Dermis blood vessel endothelial cell (primary cell): ENCODE measurements at places on chromosomes 3 and 15. TPM values are rescaled to one million over a fixed set of nuclear protein-coding genes. Genes with fewer than 3 reads are reported as not detected.
A peak's percentile ranks its signal among the peaks of the same experiment; 100 is the strongest.

Gene HESX1
- 0.34 and 0.47 TPM in 2 replicates for total RNA-seq

Gene KCNMB2
- not detected in 2 replicates for total RNA-seq

Gene GOLGA6L4
- 1.7 and 2.0 TPM in 2 replicates for total RNA-seq

Gene SPINK8
- not detected in 2 replicates for total RNA-seq

Gene P2RY14
- total RNA-seq, result not detected in 2 replicates

Gene BNC1
- total RNA-seq, result 0.56 and 0.85 TPM in 2 replicates

Gene CCR2
- not detected in 2 replicates for total RNA-seq

Gene ERICH6
- total RNA-seq, result not detected in 2 replicates

Gene ACP3
- total RNA-seq, result not detected in 2 replicates

Gene NANOGP8
- not detected in 2 replicates for total RNA-seq

Gene TRH
- not detected in 2 replicates for total RNA-seq

Gene CAMKV
- total RNA-seq, result not detected in 2 replicates

DNA sequence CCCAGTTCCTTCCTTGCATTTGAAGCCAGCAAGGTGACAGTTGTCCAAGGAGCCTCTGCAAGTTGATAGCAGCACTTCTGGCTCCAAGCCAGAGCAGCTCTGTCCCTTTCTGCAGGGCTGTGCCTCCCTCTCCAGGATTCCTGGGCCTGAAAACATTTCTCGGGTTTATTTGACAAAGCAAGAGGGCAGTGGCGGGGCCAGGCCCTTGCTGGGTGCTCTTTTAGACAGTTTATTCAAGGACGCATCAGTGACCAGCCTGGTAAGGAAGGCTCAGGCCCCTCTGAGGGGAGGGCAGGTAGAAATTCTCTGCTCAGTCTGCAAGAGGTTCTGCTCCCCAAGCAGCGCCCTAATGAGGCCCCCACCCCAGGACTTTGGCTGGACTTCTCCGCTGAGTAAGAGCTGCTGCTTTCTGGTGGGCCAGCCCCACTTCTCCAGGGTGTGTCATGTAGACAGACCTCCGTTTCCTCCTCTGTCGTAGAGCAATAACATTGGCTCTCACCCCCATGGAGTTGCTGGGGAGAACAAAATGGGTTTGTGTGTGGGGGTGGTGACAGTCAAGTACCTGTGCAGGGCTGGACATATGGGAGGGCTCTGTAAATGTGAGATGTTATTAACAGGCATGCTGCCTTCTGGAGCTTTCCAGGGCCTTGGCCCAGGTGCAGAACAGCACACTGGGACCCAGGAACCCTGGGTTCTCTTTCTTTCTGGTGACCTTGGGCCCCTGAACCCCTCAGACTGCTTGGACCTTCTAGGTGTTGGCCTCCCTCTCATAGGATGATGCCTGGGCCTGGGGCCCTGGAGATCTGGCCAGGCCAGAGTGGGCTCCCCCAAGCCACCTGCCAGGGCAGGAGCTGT is 146.2 kb upstream of the TLE3 start:
- no peak for DNase-seq

- DNase-seq, result no peak
Measured at GRCh38 chr3:157566596-157566995, 63.4 kb upstream of the VEPH1 start.

- DNase-seq, result no peak
Measured at GRCh38 chr3:173663696-173664111, 266.2 kb downstream of the NLGN1 start.

GRCh38 chr3:81198756-81199155 is 562.7 kb downstream of the GBE1 start:
- DNase-seq, result no peak

- DNase-seq, result no peak
Measured at GRCh38 chr3:144437989-144438388, 466.4 kb downstream of the DIPK2A start.

- DNase-seq, result no peak
Measured at GRCh38 chr3:64056606-64057180, 33.4 kb upstream of the PSMD6 start.

DNA sequence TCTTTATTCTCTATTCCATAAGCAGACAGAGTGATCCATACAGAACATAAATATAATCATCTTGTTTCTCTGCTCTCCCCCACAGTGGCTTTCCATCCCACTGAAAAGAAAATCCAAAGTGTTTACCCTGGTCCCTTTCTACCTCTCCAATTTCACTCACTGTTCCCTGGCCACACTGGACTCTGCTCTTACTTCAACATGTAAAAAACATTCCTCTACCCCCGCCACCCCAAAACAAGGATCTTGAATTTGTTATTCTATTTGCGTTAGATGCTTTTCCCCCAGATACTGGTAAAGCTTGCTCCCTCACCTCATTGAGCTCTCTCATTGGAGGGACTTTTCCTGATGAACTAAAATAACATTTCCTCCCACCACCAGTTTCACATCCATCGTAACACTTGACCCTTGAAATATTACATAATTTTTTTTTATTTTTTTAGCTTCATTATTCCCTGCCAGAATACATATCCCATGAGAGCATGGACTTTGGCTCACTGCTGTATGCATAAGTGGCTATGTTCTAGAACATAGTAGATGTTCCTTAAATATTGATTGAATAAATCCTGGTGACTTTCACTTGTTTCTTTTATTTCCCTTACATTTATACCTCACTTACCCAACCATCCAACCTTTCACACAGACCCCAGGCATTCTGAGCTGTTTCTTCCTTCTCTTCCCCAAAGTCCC is 162.7 kb upstream of the MEIS2 start:
- no peak for DNase-seq

GRCh38 chr15:69973102-69973714 is 124.5 kb downstream of the TLE3 start:
- peak; percentile 44 for DNase-seq

DNA sequence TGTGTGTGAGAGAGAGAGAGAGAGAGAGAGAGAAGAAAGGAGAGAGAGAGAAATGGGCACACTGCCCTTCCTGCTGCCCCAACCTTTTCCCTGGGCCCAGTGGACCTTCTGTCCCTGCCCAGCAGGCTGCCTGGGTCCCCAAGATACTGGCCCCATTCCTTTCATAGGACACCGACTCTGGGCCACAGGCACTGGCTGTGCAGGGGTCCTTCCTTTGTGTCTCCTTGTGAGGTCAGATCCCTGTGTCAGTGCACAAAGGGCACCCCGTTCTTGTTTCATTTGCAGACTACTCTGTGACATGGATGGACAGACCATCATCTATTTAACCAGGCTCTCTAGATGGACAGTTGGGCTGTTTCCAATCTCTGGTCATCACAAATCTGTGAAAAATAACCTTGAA is 21.3 kb upstream of the KLF13 start:
- DNase-seq, result no peak

GRCh38 chr3:101941318-101942040 is 92.2 kb downstream of the NFKBIZ start:
- peak; percentile 28 for DNase-seq

GRCh38 chr3:58121183-58121582 is 89.6 kb downstream of the DNASE1L3 start:
- DNase-seq, result no peak

DNA sequence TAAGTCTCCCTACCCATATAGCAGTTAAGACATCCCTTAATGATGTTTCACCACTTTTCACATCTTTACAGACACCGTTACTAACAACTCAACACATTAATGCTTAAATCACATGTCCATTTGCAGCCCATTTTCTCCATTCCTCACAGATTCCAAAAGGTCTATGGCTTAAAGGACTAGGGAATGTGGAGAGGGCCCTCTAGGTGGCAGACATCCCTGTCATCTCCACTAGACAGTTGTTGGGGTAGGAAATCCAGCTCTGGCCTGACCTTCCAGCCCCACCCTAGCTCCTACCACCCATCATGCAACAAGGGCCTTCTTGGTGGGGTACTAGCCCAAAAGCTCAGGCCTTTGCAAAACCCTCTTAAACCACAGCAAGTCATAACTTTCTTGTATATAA is 25.2 kb downstream of the CPEB1 start:
- no peak for DNase-seq

GRCh38 chr3:36992806-36993325 is at the start of gene EPM2AIP1:
TSS of gene EPM2AIP1 (minus strand) at chr3:36993131. CDS start at chr3:36993077, 54 bp downstream.
- no peak for DNase-seq

GRCh38 chr3:120245386-120245785 is 39.6 kb downstream of the GPR156 start:
- DNase-seq, result no peak

DNA sequence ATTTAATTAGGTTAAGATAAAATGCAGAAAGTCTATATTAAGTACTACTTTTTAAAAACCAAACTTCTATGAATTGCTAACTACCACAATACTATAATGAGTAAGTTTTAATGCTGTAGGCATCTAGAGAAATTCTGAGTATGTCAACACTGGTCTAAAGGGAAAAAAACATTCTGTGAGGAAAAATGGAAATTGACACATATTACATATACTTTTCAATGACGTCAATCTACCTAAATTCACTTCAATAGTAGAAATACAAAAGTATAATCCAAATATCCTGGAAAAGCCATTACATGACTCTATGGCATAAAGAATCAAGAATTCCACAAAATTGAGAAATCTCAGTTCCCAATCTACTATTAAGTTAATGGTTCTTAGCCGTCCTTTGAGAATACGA is 2.2 kb downstream of the SECISBP2L start:
- DNase-seq, result no peak

DNA sequence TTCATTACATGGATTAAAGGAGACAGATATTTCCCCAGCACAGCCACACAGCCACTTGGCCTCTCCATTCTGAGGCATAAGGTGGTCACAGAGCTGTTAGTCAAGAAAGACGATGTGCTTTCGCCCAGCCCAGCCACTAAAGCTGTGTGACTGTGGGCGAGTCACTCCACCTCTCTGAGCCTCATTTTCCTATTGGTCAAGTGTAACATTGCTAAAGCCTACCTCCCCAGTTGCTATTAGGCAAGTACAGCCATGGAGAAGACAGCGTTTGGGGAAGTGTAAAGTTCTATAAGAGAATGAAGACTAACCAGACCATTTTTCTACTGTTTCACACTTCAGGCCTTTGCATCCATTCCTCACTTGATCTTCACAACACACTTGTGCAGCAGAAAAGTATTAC is 24.1 kb downstream of the TMEM40 start:
- DNase-seq, result no peak

GRCh38 chr3:45884368-45885201 is 1.8 kb upstream of the CCR9 start:
- no peak for DNase-seq

GRCh38 chr3:31291818-31292217 is 240.9 kb upstream of the STT3B start:
- no peak for DNase-seq

DNA sequence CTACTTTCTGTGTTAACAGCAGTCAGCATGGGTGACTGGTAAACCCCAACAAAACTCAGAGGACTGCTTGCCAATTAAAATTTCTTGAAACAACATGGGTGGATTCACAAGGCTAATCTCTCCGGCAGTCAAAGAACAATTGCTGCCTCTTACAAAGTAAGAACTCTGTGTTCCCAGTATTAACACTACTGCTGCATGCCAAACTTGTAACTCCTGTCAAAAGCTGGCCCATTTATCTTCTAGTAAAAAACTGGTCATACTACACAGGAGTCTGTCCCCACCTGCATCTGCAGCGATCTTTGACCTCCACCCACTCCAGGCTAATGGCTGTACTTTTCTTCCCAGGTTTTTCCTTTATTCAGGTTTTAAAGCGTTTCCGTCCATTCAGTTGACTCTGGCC is 8.7 kb upstream of the ZNF589 start:
- no peak for DNase-seq

GRCh38 chr15:40785164-40785563 is 15.4 kb downstream of the C15orf62 start:
- no peak for DNase-seq

GRCh38 chr3:39226106-39226741 is 33.8 kb upstream of the XIRP1 start:
- no peak for DNase-seq

- no peak for DNase-seq
Measured at GRCh38 chr3:194014756-194015155, 121.2 kb upstream of the HES1 start.

- no peak for DNase-seq
Measured at GRCh38 chr15:92880796-92881195, 19.3 kb upstream of the CHD2 start.

- DNase-seq, result no peak
Measured at GRCh38 chr3:53592862-53593261, 98.5 kb downstream of the CACNA1D start.
